ENCODE measurements at places on chromosomes 16 and 17.

- DNase-seq: no peak
These were observed 9.2 kb downstream of the CCL17 start for GRCh38 chr16:57413733-57414132.

DNA sequence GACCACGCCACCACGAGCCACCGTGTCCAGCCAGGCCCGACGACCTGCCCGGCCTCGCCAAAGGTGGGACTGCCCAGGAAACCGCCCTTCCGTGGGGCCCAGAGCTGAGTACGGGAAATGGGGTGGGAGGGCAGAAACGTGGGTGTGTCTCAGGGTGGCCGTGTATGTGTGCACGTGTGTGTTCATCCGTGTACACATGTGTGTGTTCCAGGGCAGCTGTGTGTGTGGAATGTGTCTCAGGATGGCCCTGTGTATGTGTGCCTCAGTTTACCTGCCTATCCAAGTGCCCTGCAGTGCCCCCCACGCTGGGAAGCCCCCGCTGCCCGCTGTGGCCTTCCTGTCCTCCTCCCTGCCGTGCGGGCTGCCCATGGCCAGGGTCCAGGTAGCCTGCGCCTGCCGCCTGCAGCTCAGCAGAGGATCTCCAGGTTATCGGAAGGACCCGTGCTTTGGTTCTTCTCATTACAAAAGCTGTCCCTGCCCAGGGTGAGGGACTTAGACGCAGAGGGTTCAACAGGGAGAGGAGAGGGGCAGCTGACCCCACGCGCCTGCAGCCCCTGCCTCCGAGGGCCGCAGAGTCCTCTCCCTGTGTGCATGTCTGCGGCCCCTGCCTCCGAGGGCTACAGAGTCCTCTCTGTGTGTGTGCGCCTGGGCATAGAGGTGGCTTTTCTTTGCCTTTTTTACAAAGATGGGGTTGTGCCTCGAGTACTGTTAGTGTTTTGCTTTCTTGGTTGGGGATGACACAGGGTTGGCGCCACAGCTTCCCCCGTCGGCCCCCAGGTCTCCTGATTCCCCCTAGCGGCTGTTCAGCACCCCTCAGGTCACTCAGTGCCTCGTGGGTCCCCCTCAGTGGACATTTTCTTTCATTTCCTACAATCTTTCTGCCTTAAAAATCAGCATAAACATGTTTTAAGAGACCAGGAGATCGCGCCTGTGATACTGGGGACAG lies 23.6 kb downstream of the ZNF469 start:
- DNase-seq: no peak

DNA sequence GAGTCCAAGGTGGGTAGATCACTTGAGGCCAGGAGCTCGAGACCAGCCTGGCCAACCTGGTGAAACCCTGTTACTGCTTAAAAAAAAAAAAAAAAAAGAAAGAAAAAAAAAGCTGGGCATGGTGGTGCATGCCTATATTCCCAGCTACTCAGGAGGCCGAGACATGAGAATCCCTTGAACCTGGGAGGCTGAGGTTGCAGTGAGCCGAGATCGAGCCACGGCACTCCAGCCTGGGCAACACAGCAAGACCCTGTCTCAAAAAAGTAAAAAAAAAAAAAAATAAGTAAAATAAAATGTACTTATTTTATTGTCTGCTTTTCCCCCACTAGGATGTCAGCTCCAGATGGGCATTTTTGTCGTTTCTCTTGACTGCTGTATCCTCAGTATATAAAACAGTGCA lies 107.7 kb downstream of the ABCC1 start:
- no peak for DNase-seq

DNA sequence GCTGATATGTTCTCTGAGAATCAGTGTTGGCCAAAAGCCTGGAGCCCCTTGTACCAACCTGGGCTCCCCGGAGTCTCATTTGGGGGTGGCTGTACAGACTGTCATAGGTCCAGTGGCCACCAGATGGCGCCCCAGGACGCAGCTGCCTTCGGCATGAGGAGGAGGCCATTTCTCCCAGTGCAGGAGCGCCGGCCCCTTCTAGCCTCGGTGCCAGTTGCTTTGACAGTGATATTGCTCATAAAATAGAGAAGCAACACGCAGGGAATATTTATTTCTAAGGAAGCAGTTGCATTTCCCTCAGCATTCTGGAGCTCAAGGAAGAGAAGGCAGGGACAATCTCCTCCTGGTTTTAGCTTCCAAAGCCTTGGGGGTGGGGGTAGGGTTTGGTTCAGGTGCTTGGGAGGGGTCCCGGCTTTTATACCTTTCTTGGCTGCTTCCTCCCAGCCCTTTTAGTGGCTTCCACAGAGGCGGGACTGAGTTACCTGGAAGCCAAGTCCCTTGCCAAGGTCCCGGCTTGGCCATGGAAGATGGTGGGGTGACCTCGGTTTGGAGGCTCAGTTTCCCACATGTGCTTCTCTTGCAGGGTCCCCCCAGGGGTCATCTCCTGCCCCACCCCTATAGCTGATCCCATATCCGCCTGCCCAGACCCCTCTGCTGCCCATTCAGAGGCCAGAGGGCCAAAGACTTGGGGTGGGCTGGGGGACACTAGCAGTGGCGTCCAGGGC lies 117.8 kb upstream of the CDC42EP4 start:
- peak; percentile 84 for DNase-seq

DNA sequence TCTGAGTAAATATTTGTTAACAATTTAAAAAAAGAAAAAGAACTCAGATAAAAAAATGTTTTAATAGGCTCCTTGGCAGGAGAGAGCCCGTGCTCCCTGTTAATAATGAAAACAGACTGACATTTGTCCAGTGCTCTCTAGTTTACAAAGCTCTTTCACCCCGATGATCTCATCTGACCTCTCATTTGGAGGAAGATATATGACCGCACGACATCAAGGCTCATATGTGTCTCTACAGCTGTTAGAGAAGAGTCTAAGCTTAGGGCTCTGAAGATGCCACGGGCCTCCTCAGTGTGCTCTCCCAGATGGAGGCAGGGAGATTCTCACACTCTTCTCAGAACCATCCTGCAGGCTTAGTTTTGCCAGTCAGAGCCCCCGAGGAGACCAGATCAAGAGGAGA lies 280.8 kb upstream of the IRX5 start:
- DNase-seq: no peak

DNA sequence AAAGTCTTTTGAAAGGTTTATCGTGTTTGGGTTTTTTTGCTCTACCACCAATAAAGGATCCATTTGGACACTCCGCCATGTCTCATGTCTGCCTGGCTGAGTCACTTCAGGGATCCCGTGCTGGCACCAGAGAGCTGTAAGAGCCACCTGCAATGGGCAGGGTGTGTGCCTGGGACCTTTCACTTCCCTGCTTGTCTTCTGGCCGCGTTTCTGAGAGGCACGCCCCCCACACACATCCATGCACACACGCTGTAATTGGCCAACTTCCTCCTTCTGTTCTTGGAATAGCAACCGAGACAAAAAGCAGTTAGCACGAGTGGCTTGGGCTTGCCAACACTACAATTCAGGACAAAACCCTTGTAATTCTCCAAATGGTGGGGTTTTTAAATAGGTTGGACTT lies 9.8 kb upstream of the SOST start:
- DNase-seq: no peak

- no peak for DNase-seq
These were observed 1.2 kb upstream of the GLIS2 start for GRCh38 chr16:4314532-4315185.

GRCh38 chr17:38419508-38419981 lies 8.7 kb upstream of the ARHGAP23 start:
- no peak for DNase-seq
